ENCODE measurements at places on chromosomes 6 and 20.
A peak's percentile ranks its signal among the peaks of the same experiment; 100 is the strongest.

- no peak for DNase-seq
These were observed 58.6 kb downstream of the GFOD1 start for GRCh38 chr6:13428583-13429405.

DNA sequence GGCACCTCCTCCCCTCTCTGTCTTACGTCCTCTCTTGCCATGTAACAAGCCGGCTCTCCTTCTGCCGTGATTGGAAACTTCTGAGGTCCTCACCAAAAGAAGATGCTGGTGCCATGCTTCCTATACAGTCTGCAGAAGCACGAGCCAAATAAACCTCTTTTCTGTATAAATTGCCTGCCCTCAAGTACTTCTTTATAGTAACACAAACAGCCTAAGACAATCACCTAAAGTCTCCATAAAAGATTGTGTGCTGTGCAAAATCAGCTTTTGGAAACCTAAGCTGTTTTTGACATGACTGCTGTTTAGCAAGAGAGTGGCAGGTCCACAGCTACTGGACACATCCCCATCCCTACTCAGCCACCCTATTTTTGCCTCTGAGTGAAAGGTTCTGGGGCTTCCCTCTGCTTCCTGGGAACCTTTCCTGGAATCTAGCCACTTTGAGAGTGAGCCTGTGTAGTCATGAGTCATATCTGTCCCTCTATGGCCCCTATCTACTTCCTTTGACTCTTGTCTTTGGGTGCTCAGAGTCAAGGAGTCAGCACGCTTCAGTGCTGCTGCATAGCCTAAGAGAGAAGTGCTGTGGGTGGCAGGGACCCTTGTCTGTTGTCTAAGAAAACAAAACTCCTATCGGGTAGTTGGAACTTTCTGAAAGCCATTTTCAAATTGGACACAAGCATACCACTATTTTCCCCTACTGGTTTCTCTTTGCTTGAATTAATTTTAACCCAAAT, 110.0 kb downstream of the PPP1R14C start:
- DNase-seq = no peak

DNA sequence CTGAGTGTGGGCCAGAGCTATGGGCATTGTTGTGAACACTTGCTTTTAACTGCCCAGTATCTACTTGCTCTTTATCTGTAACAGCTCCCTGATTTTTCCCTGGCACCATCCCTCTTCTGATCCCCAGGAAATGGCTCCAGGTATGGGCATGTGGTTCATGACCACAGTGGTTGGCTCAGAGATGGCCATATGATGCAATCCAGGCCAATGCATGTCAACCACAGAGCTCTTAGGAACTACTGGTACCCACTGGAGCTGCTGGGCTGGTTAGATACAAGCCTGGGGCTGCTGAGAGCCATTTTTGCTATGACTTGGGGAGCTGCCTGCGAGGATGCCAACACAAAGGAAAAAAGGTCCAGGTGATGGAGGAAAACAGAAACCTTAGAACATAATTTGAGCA, 55.6 kb downstream of the KCNB1 start:
- DNase-seq = no peak

GRCh38 chr6:106637051-106637716, 7.8 kb downstream of the QRSL1 start:
- DNase-seq = no peak

- DNase-seq = no peak
These were observed 10.2 kb upstream of the BEND6 start for GRCh38 chr6:56944661-56945060.

- DNase-seq = no peak
These were observed 712.0 kb upstream of the NRSN1 start for GRCh38 chr6:23414051-23414445.

DNA sequence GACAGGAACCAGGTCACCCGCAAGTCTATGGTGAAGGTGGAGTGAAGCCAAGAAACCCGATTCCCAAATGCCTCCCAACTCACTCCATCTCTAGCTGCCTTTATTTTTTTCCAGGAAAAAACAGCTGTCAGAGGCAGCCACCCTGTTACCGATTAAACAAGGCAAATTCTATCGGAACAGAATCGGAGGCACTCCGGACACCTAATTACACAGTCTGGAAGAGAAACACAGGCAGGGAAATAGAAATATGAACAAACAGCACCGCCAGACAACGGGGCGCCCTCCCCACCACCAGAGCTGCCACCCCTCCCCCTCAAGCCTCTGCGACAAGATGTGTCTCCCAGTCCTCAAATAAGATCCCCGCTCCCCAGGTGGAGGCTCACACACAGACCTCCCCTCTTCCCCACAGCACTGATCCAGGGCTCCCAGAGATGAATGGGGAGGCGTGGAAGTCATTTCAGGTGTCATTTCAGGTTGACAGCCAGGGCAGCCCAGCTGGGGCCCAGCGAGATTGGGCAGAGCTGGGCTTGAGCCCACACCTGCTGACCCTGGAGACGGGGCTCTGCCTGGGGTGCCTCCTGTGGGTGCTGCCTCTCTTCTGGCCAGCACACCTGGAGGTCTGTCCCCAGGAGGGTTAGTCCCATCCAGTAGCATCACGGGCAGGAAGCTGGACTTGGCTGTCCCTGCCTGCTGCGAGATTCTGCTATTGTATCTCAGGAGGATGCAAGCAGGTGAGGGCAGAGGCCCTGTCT, 19.8 kb upstream of the VSTM2L start:
- DNase-seq = no peak

GRCh38 chr6:159979136-159979874, 10.4 kb downstream of the IGF2R start:
- DNase-seq = no peak

- DNase-seq = no peak
These were observed 34.7 kb downstream of the FILIP1 start for GRCh38 chr6:75458895-75459294.

DNA sequence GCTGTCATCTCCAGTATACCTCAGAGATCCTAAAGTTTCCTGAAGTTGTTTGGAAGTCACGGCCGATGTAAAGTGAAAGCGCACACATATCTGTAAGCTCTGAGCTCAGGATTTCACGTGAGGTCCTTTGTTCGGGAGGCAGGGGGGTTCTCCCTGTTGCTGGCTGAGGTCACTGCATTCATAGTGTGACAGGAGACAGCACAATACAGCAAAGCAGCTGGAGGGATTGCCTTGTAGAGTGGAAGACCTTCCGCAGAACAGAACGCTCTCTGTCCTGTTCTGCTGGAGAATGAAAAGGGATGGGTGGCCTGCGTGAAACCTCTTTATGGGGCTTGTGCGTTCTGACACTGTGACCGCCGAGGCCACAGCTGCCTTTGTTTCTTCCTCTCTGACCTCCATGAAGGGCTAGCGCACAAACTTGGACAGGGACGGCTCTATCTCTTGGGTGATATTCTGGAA, 13.4 kb upstream of the SERPINB1 start:
- DNase-seq = no peak

DNA sequence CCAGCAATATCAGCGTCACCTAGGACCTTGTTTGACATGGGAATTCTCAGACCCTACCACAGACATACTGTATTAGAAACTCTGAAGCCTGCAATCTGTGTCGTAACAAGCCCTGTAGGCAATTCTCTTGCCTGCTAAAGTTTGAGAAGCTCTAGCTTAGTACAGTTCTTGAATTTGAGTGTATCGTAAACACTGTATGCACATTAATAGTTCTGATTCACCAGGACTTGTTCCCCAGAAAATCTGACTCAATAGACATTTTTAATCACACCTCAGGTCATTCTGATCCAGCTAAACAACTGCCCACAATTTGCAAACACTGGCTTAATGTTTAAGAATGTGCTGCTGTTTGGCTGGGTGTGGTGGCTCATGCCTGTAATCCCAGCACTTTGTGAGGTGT, 414.3 kb downstream of the TFAP2A start:
- no peak for DNase-seq

DNA sequence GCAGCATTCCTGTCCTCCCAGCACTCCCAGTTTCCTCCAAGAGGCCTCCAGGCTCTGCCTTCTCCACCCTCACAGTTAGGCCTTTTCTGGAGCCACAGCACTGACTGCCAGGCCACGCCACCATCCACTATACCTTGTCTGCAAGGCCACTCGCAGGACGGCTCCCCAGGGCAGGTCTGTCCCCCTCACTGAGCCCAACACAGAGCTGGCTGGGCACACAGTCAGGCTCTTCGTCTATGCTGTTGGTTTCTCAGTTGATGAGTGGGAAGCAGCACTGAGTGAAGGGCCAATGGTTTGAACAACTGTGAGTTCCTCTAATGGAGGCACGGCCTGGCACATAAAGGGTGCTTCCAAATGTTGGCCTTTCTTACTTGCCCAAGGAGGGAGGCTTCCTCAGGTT, 95.2 kb downstream of the GRM4 start:
- no peak for DNase-seq

- DNase-seq = no peak
These were observed 33.6 kb upstream of the HLA-A start for GRCh38 chr6:29908710-29909109.

DNA sequence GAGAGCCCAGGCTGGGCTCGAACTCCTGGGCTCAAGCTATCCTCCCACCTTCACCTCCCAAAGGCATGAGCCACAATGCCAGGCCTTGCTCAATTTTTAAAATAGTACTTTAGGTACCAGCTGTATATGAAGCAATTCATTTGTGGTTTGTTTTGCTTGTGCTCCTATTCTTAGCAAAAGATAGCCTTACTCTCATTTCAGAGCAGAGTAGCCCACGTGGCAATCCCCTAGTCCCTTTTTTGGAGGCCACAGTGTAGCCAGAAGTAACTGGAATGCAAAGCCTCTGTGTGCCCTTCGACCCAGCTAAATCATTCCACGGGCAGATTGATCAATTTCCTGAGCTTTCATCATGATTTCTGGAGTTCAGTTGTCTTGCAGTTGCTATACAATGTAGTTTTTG, 372.2 kb downstream of the NRN1 start:
- DNase-seq = no peak

- no peak for DNase-seq
These were observed 15.7 kb downstream of the ADISSP start for GRCh38 chr20:3751675-3752385.

DNA sequence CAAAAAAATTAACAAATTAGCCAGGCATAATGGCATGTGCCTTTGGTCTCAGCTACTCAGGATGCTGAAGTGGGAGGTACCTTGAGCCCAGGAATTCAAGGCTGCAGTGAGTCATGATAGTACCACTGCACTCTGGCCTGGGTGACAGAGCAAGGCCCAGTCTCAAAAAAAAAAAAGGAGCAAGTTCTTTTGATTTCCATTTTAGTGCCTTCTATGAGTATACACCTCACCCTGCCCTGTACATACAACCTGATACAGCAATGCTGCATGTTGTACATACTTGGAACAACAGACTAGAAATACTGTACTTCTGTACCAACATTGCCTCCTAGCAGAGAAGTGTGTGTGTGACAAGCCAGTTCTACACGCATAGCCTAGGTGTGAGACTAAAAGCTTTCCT, 97.3 kb upstream of the CARMIL1 start:
- DNase-seq = no peak

GRCh38 chr20:17611540-17612286, 41.8 kb downstream of the DSTN start:
- DNase-seq = no peak

DNA sequence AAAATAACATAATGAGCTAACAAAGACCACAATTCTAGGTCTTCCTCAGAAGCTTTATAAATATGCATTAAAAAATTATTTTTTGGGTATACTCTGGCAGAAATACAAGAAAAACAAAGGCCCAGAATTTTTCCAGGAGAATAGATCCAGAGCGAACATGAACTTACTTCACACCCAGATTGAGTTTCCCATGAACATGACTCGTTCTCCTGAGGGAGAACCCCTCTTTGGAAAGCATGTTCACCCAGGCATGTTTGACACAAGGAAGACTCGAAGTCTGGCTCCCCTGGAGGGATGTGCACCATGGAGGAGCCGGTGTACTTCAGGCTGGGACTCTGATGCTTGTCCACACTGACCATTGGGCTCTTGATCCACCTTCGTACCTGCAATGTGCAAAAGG, 56.1 kb downstream of the SGK1 start:
- no peak for DNase-seq

DNA sequence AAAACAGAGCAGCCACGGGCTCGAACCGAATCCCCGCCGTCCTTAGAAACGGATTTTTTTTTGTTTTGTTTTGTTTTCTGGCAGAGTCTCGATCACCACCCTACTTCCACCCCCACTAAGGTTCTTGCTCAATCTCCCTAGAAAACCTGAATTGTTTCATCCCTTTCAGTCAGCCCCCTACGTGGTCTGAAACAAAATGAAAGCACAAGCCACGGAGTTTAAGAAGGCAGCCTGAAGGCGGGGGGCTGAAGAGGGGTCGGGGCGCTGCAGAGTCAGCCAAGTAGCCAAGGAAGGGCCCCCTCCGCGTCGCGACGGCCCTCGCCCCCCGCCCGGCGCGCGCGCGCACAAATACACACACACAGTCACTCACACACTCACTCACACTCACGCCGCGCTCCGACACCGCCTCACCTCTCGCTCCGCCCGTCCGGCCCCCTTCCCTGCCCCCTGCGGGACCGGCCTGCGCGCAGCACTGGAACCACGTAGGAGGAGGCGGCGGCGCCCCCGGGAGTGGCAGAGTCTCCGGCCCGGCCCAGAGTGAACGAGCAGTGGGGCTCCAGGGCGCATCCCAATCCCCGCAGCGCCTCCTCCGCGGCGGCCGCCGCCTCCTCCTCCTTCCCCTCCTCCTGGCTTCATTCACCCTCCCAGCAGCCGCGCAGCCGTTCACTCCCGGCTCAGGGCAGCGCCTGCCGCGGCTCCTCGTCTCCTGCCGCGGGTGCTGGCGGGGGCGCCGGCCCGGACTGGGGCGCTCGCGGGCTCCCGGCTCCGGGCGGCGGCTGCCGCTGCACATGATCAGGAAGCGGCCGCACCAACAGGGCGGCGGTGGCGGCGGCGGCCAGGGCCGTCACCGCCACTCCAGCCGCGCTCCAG, 1.4 kb downstream of the ATXN1 start:
- peak; percentile 45 for DNase-seq

All from stimulated activated CD4-positive, alpha-beta T cell treated with anti-CD3 and anti-CD28 coated beads, Interleukin-1b, Interleukin-23, amount 100 ng/mL, for 1 hour (primary cell).